Smooth muscle cell of the brain vasculature (primary cell): ENCODE measurements at places on chromosomes 2 and 18.

GRCh38 chr2:172056293-172056692 is 29.0 kb upstream of the DLX1 start:
- DNase-seq: no peak

- DNase-seq: no peak
These were observed 18.7 kb upstream of the IMPA2 start for GRCh38 chr18:11962597-11962996.

DNA sequence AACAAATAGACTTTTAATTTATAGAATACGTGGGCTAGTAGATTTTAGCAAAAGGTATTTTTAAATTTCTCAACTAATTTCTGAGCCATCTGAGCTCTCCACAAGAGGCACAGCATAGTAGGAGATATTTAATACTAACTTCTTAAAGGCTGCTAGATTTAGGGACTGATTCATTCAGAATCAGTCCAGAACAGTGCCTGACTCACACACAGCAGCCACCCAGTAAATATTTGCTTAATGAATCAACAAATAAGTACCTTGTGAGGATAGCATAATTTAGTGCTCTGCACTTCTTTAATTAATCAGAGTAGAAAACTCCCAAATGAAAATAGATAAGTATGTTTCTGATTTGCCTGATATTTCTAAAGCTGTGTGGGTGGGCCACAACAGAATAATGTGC is 35.6 kb upstream of the SYT4 start:
- no peak for DNase-seq

GRCh38 chr2:136022396-136023146 is 37.1 kb upstream of the DARS1 start:
- DNase-seq: no peak

- no peak for DNase-seq
These were observed 108.9 kb upstream of the ITGA4 start for GRCh38 chr2:181348107-181348837.

GRCh38 chr2:43011158-43011491 is 215.3 kb downstream of the ZFP36L2 start:
- DNase-seq: no peak

GRCh38 chr18:37270038-37270665 is 295.4 kb downstream of the CELF4 start:
- peak; percentile 29 for DNase-seq
